AG08396 (cell line): ENCODE measurements at places on chromosomes 13 and 19.
A peak's percentile ranks its signal among the peaks of the same experiment; 100 is the strongest.

DNA sequence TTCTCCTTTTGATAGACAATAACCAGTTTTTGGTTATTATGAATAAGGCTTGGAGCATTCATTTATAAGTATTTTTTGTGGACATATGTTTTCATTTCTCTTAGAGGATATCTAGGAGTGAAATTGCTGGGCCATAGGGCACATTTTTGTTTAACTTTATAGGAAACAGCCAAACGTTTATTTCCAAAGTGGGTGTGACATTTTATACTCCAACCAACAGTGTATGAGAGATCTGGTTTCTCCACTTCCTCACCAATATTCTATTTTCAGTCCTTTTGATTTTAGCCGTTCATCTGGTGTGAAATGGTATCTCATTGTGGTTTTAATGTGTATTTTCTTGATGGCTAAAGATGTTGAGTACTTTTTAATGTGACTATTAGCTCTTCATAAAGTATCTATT is 21.9 kb downstream of the TDRD3 start:
- DNase-seq = no peak

- DNase-seq = peak; percentile 89
These were observed 9.7 kb downstream of the EFNA2 start for GRCh38 chr19:1295169-1296012.

GRCh38 chr19:3983936-3984583 is 1.2 kb downstream of the EEF2 start:
- peak; percentile 54 for DNase-seq

DNA sequence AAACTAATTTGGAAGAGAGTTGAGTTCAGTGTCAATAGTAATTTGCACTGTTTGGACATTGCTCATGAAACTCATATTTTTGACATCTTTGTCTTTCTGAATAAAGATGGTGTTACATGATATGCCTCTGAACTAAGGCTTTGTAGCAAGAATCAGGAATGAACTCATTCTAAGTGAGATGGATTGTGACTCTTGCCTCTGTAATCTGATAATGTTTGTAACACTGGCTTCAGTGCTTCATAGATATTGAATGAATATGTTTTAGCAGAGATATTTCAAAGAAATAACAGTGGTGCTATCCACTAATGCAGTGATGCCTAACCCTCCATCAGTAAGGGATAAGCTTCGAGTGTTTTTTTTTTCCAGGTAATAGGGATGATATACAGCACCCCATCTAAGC is 32.9 kb downstream of the TEX26 start:
- no peak for DNase-seq

- DNase-seq = no peak
These were observed 6.6 kb upstream of the ZNF599 start for GRCh38 chr19:34779652-34780051.

GRCh38 chr13:64164435-64164834 is 2748.8 kb upstream of the PCDH20 start:
- no peak for DNase-seq
